ENCODE measurements at places on chromosomes 16 and 17.

DNA sequence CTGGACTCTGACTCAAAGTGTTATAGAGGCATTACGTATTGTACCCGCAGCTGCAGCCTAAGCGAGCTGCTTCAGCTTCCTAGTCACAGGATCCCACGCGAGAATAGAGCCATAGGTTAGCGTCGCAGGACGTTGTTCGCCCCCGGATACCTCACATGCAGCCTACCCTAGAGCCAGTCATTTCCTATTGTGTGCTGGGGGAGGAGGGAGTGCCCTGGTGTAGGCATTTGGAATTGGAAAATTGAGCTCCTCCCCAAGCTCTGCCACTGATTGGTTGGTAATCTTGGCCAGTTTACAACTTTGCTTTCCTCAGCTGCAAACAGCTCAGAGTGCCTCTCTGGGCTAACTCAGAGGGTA is 530 bp downstream of the NAA60 start:
- peak; percentile 62 for DNase-seq

GRCh38 chr17:43595466-43595865 is 49.3 kb upstream of the ETV4 start:
- no peak for DNase-seq

DNA sequence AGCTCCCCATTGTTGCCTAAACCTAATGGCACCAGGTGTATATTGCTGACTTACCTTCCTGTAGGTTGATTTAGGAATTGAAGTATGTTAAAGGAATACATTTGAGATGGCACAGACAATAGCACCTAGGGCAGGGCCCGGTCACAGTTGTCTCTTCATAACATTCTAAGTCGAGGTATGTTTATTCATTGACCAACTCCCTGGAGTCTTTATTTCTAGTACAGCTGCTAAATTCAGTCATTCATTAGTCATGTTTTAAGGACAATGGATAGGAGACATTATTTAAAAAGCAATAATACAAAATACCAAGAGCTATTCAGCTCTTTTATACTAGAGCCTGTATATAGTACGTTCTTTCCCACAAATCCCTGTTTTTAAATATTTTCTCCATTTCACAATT is 369.5 kb upstream of the HSBP1 start:
- DNase-seq: no peak

DNA sequence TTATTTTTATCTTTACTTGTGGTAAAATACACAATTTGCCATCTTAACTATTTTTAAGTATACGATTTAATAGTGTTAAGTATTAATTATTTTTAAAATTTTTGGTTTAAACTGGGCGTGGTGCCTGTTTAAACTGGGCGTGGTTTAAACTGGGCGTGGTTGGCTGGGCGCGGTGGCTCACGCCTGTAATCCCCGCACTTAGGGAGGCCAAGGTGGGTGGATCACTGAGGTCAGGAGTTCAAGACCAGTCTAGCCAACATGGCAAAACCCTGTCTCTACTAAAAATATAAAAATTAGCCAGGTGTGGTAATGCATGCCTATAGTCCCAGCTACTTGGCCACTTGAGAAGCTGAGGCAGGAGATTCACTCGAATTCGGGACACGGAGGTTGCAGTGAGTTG is 4.0 kb upstream of the CCDC43 start:
- no peak for DNase-seq

GRCh38 chr16:27816561-27816960 is 247.0 kb downstream of the GSG1L start:
- no peak for DNase-seq

DNA sequence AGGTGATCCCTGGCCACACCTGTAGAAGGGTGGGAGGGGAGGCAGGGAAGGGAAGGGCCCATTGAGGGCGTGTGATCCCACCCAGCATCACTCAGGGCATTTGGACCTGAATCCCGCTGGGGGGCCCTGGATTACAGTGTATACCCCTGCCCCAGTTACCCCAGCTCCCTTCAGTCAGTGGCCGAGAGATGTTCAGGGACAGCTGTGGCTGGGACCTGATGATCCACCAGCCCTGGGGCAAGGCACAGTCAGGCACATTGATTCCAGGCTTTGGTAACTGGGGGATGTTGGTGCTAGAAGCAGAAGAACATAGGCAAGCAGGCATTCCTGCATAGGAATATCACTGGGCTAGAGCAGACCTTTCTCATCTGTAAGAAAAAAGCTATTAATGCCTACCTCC is 170.3 kb downstream of the FOXL1 start:
- no peak for DNase-seq

DNA sequence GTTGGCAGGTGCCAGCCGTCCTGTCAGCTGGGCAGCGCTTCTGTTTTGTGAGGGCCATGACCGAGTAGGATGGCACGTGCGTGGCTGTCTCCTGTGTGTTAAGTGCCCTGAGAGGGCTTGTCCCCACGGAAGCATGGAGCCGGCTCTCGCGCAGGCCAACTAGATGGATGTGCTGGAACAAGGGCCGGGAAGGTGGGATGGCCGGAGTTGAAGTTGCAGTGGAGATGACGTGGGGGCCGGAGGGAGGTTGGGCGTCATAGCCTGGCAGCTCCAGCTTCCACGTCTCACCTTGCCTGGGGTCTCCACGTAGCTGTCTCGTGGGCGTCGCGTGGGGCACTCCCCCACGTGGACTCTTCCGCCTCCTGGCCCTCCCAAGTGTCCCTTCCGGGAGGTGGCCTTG is 27.7 kb downstream of the TBCD start:
- no peak for DNase-seq

- peak; percentile 35 for DNase-seq
These were observed 4.4 kb downstream of the KDM6B start for GRCh38 chr17:7838090-7839075.

DNA sequence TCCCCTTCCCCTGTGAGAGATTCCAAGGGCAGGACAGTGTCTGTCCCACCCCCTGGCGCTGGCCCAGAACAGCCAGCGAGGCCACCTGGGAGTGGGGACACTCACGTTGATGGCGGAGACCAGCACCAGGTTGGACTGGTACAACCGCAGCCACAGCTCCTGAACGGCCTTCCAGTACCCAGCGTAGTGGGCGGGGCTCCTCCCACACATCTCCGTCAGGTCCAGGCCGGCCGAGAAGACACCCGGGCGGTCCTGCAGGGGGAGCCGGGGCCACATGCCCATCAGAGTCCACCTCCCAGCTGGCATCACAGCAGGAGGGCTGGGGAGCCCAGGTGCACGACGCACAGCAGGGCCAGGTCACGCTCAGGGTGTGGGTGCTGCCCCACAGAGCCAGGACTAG is 7.1 kb downstream of the ECI1 start:
- DNase-seq: no peak

- DNase-seq: no peak
These were observed 28.3 kb upstream of the BHLHA9 start for GRCh38 chr17:1241929-1242328.

DNA sequence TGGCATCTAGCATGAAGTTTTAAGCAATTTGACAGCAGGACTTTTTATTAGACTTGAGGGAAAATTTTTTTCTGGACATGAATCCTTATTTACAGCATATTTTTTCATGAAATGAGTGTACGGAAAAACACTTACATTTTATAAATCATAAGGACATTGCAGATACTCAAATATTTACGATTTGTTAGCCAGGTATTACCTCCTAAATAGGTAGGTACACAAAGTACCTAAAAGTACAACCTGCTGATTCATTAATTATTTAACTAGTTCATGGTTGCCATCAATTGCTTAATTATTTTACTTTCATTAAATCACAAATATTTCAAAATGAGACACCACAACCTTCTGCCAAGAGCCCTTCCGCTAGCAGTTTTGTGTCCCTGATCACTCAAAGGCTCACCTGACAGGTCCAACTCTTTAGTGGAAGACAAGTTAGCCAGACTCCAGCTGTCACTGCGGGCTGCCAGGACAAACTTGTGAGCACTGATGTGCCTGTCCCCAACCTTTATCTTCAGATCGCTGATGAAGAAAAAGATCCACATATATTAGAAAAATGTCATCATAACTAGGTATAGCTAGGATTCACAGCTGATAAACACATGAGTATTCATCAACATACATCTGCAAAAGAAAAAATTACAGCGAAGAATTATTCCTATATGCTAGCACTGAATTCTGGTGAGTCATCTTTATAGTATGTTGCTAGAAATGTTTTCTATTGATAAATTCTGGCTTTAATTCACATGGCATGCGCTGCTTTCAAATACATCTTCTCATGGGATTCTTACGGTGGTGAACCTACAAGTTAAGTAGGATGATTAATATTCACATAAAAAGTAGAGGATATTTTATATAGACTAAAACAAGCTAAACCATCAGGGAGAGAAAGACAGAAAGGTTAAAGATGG is 28.2 kb downstream of the ANKFY1 start:
- no peak for DNase-seq

DNA sequence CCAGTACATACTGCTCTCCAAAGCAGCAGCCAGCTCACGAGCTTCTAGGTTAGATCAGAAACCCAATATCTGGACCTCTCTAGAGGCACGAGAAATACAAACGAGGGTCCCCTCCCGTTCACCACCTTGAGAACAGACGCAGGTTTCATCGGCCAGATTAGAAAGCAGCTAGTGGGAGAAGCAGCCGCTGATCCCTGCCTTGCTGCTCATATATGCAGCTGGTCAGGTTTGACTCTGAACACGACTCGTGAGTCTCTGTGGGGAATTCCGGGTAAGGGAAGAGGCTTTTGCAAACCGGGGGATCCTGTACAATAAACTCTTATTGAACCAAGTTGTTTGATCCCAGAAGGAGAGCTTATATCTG is 1.6 kb downstream of the VAT1L start:
- no peak for DNase-seq

DNA sequence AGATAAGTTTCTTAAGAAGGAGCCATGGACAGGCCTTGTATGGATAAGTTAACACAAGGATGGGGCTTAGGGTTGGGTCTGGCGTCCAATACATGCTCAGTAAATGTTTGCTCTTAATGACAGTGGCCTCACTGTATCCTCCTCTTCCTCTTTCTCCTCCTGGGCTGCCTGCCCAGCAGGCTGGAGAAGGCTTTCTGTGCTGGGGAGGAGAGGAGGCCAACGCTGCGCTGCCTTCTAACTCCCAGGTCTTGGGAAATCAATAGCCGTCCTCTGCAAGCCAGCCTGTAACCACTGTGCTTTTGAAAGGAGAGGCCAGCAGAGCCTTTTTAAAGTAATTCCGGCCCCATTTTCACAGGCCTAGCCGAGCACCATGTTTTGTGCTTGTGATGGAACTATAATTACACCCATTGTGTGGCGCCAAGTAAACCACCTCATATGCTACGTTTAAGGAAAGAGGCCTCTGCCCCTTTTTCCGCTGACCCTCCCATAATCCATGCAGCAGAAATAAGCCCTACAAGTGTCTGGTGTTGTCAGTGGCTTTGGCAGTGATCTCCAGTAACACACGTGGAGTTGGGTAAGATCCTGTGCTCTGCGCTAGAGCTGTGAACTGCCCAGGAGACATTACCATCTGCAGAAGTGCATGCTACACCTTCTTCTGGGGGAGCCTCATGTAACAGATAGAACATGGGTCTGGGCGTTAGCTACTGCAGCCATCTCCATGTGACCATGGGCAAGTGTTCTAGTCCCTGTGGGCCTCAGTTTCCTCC is 368.2 kb downstream of the SNX29 start:
- DNase-seq: no peak

- DNase-seq: no peak
These were observed 2.4 kb upstream of the C1QTNF8 start for GRCh38 chr16:1098266-1098991.
